ENCODE measurements at places on chromosomes 5 and 9.

DNA sequence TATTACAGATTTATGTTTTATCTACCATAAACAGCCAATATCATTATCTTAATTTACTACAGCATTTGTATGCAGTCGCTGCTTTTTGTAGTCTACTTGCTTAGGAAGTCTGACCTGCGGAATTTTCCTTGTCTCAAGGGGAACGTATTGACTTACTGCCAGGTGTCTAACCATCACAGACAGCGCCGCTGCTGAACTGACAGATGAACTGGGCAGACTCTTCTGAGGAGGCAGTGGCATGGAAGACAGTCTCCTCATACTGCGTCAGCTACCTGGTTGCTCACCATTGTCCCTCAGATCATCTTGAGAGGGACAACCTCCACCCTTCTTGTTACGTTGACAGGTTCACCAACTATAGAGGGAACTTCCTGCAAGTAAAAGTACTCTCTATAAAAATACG is 574.3 kb upstream of the ZNF462 start:
- no peak for DNase-seq

DNA sequence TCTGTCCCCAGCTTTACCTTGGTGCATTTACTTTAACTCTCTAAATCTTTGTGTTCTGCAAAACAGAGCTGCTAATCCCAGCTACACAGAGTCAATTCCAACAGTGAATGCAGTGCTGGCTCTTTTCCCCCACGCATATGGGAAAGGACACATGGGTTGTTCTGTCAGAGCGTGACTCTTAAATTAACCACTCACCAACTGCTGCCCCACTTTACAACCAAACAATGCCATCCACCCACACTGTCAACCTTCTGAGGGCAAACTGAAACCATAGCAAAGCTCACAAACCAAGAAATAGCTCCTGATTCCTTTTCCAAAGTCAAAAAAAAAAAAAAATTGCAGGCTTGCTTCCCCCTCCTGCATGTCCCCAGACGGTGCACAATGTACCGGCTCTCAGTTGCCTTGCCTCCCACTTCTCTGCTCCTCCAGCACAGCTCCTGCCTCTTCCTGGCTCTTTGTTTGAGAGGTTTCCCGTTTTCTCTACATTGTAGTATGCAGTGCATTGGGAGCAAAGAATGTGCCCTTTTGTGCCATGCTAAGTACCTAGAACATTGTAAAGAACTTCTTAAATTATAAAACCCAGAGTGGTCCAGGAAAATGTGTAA is 151.5 kb upstream of the DAPK1 start:
- no peak for DNase-seq

- no peak for DNase-seq
Observed at GRCh38 chr5:134581241-134581981, 51.2 kb downstream of the SAR1B start.

- DNase-seq: no peak
Observed at GRCh38 chr5:10317825-10318682, 10.4 kb upstream of the CMBL start.

DNA sequence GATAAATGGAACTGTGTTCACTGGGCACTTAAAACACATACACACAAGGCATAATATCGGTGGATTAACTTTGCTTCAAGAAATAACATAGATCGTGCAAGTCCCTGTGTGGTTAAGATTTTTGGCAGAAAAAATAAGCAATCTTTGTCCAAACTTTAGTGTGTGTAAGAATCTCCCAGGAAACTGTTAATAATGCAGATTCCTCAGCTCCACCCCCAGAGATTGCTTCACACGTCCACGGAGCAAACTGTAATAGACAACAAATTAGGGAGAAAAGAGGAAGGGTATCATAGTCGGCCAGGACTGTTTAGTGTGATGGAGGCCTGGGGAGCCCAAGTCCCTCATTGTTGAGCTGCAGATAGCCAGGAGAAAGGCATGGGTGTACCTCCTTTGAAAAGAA is 84.8 kb downstream of the PJA2 start:
- no peak for DNase-seq

- DNase-seq: no peak
Observed at GRCh38 chr9:78472111-78472510, 175.2 kb downstream of the PSAT1 start.

- no peak for DNase-seq
Observed at GRCh38 chr9:133252301-133253020, 22.5 kb downstream of the ABO start.

DNA sequence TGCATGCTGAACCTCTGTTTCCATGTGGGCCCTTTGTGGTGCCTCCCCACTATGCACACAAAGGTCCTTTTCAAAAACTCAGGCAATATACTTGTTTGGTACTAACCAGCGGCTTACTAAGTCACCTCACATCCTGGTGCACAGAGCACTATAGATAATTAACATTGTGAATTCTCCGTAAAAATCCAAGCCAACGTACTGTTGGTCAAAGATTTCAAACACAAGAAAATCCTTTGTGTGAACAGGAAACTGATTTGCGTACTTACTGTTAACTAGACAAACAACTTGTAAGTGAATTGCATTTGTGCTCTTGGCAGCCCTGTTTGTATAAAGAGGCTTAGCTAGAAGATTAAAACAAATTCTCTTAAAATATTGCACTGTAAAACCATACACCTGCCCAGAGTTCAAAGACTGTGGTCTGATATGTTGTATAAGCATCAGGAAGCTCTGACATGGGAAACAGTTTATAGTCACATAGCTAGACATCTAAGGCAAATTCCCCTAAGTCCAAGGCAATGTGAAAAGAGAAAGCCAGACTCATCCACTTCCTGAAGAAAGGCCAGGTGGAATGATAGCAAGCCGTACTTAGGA is 125.0 kb upstream of the SLC12A2 start:
- DNase-seq: no peak

Data from activated T-cell treated with anti-CD3 and anti-CD28 coated beads for 48 hours (primary cell).